Right hindlimb (tissue), 1 donor: ENCODE measurements at places on chromosomes 2 and 18.
A peak's percentile ranks its signal among the peaks of the same experiment; 100 is the strongest.

DNA sequence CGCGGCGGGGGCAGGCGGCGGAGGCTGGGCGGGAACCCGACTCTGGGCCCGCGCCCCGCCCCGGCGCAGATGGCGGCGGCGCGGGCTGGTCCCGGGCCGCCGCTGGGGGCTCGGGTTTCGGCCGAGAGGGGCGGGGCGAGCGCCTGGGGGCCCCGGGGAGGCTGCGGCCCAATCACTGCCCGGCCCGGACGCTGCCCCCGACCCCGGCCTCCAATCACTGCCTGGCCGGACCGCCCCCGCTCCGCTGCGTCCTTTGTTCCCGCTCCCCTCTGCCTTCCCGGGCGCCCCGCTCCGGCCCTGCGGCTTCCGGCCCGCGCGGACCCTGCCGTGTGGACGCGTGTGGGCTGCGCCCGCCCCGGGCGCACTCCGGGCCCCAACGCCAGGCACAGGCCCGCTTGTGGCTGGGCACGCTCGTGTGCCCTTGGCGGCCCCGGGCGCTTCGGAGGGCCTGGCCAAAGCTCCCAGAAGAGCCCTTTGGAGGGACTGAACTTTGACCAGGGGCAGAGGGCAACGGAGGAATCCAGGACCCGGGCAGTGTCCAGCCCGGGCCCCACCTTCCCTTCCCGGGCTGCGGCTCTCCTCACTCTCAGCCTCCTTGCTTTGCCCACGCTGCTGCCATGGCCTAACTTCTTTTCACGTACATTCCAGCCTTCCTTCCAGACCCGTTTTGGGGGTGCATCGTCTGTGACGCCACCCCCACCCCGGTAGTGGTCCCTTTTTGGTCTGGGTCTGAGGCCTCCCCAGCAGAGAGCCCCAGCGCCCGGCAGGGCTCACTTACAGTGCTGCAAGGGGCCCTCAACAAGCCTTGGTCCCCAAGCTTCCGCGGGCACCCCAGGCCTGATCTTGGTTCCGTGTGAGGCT, 27.1 kb upstream of the PTMA start:
- peak; percentile 94 for DNase-seq

GRCh38 chr2:237697586-237698357, 70.4 kb downstream of the LRRFIP1 start:
- no peak for DNase-seq

GRCh38 chr2:62774555-62775366, 69.2 kb downstream of the EHBP1 start:
- DNase-seq, result no peak

- no peak for DNase-seq
Measured at GRCh38 chr18:1846640-1847039, 724.7 kb downstream of the METTL4 start.

DNA sequence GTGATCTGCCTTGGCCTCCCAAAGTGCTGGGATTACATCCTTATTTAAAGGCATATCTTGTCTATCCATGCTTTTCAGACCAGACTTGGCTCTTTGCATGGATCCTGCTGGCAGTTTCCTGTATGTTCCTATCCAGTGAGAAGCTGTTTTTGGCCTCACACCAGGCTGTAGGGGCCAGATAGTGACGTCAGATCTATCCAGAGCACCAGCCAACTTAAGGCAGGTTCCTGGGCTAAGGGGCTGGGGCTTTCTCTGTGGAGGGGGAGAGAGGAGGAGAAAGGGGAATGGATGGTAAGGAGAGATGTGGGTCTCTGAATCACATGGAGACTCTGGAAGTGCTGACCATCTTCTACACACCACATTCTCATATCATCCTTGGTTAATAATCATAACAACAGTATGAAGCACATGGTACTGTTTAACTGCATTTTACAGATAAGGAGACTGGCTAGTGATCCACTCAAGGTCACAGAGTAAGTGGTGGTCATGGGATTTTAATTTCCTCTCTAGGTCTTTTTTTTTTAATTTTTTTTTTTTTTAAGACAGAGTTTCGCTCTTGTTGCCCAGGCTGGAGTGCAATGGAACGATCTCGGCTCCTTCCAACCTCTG, 2.0 kb upstream of the FAM117B start:
- DNase-seq, result peak; percentile 69

GRCh38 chr2:119853777-119854399, 94.2 kb downstream of the PTPN4 start:
- no peak for DNase-seq

DNA sequence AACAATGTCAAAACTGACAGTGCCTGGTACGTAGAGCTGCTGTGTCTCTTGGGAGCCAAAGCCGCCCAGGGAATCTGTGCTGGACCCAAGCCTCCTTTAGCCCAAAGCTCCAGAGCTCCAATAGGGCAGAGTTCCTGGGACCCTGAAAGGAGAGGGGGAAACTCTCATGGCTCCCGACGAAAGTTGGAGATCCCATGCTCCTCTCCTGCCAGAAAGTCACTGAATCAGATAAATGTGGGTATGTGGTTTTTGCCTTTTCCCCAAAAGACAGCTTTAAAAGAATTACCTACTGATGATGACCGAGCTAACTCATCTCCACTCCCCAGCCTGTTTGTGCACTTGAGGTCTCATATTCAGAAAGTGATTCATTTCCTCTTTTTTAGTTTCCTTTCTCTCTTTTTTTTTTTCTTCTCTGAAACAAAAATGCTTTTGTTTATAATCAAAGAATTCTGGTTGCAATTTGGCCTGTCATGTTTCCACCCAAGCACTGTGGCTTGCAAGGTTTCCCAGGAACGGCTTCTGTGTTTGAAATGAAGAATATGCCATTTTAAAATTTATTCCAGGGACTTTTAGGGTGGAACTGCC, 14.1 kb upstream of the PMAIP1 start:
- DNase-seq, result no peak

- DNase-seq, result no peak
Measured at GRCh38 chr2:100309973-100310719, 12.2 kb downstream of the LONRF2 start.

DNA sequence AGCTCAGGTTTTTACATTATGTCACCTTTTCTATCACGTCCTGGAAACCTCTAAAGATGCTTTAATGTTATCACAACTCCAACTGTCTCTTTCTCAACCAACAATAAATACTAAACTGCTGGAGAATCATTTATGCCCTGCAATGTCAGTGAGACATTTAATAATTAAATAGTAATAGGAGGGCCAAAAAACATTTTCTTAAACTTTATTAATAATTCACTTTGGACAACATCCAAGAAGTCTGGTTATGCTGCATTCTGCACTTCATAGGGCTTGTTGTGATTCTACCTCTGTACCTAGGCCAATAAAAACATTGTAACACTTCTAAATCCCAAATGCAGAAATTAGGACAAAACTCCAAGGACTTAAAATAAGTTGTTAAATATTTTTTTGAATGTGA, 420.4 kb upstream of the LRRTM1 start:
- DNase-seq, result no peak

DNA sequence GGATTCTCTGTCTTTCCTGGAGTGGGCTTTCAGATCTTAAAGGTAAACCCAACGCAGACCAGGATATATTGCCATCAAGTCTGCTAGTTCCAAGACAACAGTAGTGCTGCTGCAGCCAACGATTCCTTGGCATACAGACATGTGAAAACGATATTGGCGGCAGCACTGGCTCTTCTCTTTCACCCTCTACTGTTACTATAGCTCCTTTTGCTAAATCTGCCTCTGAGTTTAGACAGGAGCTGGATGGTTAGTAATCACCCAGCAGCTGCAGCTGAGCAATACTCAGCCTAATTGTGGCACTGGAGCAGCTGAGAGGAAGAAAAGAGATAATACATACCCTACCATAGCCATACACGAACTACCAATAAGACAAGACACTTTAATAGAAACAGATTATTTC, 4.0 kb downstream of the YES1 start:
- peak; percentile 73 for DNase-seq

GRCh38 chr2:30191819-30192271, 39.5 kb upstream of the LBH start:
- no peak for DNase-seq

DNA sequence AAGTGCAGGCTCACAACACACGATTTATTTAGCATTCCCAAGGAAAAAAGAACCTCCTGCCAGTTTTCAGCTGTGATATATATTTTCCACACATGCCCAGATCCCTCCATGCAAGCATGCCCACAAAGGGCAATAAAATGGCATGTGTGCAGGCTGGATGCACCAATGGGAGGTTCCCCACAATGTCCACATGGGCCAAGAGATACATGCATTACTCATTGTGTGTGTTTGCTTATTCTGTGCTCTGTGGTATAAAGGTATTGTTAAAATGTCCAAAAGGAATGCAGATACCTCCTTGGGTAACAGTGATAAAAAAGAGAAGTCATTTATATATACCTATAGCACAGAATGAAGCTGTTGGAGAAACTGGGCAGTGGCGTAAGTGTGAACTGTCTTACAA, 207.4 kb downstream of the FHOD3 start:
- DNase-seq, result no peak

GRCh38 chr2:147756069-147756468, 88.8 kb upstream of the ACVR2A start:
- no peak for DNase-seq

DNA sequence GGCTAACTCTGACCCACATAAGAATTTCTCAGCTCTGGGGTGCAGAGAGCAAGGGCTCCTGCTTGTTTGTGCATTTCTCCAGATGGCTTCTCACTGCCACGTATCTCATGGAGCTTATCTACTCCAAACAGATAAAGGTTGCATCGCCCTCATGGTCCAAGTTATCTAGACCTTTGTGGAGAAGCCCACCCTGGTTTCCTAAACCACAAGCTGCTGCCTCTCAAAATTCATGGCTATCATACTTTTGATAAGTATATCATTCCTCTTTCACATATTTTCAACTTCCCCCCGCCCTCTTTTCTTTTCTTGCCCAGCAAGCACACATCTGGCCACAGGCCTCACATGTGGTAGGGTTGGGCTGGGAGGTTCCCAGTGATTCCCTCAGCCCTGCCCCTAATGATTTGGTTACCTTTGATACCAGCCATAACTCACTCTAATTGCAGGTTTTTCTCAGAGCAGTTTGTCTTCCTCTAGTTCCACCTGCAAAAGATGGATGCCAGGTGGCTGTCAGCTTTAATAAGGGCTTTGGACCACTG, 146.0 kb downstream of the RHBDD1 start:
- no peak for DNase-seq

DNA sequence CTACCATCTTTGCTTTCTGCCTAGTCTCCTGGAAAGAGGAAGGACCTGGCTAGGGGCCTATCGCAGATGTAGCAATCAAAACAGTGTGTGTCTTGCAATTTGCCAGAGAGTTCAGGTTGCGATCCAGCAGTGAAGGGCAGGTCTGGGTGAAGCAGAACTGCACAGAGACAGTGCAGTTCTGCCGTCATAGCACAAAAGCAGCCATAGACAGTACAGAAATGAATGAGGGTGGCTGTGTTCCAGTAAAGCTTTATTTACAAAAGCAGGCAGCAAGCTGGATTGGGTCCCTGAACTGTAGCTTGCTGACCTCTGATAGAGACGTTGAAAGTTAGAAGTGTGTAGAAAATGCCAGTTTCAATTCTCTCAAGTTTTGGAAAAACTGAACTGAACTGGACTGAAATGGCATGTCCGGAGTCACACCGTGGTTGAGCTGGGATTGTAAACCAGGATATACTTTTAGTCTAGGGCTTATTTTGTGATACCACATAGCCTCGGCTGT, 186.8 kb downstream of the LTBP1 start:
- DNase-seq, result peak; percentile 40

DNA sequence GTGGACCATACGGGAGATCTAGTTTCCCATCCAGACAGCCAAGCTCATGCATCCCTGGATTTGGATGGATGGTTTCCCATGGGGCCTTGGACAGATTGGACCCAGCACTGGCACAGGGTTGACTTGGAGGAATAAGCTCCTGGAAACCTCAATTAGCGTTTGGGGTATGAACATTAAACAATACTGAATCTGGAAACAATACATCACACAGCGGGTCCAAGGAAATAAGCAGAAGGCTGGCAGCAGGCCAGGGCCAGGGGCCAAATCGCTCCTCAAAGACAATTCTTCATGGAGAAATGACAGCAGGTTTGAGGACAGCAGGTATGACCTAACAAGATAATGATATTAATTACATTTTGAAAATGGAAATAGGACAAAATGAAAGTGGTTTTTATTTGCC, 540.6 kb downstream of the RIT2 start:
- no peak for DNase-seq

GRCh38 chr2:216546241-216546640, 47.6 kb downstream of the RPL37A start:
- DNase-seq, result no peak

GRCh38 chr2:58756336-58756735, 515.2 kb upstream of the FANCL start:
- DNase-seq, result no peak

DNA sequence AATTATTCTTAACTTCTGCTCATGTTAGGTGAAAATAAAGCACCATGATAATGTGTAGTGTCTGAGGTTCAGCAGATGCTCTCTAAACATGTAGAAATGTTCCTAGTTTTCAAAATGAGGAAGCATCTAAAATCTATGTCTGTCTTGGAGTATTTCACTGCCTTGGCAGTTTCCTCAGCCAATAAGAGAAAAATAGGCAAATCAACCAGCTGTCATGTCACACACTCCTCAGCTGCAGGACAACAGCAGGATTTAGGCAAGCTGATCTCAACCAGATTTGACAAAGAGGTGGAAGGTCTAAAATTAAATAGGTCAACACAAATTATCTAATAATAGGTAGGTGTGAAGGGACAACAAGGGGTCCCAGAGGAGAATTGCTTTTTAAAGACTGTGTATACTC, 164.1 kb upstream of the BOD1L2 start:
- DNase-seq, result no peak

GRCh38 chr2:68812251-68812650, 58.9 kb downstream of the BMP10 start:
- peak; percentile 45 for DNase-seq

DNA sequence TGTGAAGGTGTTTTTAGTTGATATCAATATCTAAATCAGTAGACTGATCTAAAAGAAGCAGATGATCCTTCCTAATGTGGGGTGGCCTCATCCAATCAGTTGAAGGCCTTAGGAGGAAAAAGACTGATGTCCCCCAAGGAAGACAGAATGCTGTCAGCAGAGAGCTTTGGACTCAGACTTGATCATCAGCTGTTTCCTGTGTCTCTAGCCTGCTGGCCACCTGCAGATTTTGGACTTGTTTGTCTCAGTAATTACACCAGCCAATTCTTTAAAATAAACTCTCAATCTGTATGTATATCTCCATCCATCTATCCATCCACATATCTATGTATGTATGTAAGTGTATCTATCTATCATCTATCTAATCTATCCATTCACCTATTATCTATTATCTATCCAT, 301.3 kb downstream of the LPIN1 start:
- no peak for DNase-seq

DNA sequence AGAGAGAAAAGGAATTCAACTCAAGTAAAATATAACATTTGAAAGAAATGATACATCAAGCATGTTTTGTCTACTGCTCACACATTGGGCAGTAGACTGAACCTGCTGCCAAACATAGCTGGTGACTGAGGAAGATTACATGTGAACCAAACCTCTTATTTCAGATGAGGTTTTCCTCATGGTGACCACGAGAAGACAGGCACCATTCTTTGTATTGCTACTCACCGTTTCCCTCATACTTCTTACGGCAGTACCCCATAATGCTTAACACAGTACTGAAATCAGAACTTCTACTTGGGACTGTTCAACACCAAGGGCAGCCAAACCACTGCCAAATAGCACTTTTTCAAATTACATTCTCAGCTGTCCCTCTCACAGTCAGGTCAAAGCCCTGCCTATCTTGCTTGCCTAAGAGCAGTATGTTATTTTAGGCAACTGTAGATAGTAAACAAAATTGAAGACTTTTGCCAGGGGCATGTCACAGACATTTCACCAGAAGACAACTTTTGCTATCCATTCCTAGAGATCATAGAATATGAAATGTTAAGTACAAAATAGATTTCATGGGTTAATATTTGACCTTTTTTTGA, 167.1 kb upstream of the DOK6 start:
- DNase-seq, result no peak

GRCh38 chr18:36737316-36737715, 91.5 kb downstream of the TPGS2 start:
- no peak for DNase-seq
